Posterior cingulate gyrus (tissue), 11 donors: ENCODE measurements at places on chromosomes 1 and 21.

GRCh38 chr1:1554926-1555915 is 14.8 kb upstream of the TMEM240 start:
- DNase-seq, result no peak

DNA sequence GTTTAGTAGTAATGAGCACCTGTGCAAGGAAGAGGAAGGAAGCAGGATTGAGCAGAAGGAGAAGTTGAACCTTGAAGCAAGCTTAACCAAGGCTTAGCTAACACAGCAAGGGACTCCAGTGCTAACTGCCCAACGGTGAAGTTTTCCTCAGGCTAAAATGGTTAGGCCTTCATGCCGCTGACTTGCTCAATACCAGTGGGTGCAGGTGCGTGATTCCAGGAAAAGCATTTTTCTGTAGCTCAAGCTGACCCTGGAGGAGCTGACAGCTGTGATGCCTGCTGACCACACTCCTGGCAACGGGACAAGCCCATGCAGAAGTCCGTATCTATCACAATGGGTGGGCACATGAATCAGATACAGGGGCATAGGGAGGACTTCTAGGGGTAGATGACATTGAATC is 76.5 kb upstream of the FGGY start:
- no peak for DNase-seq

- DNase-seq, result no peak
Observed at GRCh38 chr1:37901191-37901892, 42.0 kb upstream of the MTF1 start.

DNA sequence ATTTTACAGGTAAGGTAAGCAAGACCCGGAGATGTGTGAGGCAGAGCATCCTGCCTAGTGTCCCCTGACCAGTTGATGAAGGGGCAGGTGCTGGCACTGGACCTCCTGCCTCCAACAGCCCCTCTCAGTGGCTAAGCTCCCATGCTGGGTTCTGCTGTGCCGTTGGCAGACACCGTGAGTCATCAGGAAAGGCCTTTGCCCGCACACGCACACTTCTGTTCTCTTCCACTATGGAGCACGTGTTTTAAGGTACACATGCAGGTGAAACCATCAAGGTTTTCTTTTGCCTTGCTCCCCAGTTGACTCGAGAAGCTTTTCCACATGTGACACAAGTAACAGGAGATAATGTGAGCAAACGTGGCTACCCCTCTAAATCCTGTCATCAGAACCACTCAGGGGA is 207.9 kb downstream of the RRAGC start:
- no peak for DNase-seq

DNA sequence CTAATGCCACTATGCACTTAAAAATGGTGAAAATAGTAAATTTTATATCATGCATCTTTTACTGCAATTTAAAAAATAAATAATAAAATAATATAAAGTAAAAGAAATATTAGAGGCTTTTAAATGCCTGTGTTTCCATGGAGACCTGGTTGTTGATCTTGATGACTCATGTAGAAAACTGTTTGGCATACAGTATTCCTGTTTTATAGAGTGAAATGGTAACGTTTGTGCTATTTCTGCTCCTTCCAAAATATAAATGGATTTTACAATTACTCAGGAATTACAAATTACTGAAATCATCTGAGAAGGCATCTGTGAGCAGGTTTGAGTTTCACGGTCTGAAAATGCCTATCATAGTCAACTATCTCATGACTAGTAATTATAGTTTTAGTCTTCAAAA is 98.4 kb upstream of the USP25 start:
- no peak for DNase-seq

- no peak for DNase-seq
Observed at GRCh38 chr1:57089855-57090254, 124.0 kb upstream of the C8B start.

GRCh38 chr1:2499986-2500596 is 24.0 kb downstream of the PLCH2 start:
- DNase-seq, result no peak
